Uterus (tissue), 4 donors: ENCODE measurements at places on chromosomes 2 and 18.

GRCh38 chr18:12497839-12498238 lies 90.1 kb downstream of the PRELID3A start:
- DNase-seq, result no peak

DNA sequence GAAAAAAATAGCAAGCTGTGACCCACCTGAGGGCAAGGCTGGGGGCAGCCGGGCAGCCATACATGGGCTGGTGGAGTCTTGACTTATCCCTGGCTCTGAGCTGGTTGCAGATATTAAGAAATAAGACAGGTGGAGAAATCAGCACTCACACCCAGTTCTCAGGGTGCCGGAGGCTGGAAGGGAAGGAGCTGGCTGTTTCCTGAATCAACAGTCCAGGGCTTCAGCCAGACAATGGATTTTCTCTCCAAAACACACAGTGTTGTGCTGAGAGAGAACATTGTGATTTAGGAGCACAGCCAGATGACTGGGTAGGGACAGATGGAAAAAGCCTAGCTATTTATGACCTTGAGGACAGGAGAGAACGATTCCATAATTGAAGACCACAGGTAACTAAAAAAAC lies 208.8 kb downstream of the LDLRAD4 start:
- peak; percentile 33 for DNase-seq

GRCh38 chr18:25876330-25876948 lies 214.0 kb downstream of the SS18 start:
- no peak for DNase-seq

DNA sequence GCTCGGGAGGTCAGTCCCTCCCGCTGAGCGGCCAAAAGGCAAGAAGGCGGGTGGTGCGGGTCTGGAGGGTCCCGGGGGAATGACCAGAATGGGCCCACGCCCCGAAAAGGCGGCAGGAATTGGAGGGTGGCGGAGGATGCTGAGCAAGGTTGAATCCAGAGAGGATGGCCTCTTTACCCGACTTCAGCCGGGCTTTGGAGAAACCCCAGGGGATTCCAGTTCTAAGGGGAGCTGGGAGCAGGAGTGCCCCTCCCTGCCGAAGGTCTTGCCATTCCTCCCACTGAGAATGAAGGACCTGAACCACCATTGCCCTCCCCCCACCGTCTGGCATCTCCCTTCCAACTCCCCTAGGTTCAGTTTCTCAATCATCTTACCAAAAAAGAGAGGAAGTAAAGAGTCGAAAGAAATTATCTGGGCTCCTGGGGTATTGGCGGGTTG lies 38.9 kb upstream of the ATP6V1B1 start:
- no peak for DNase-seq

GRCh38 chr2:234003972-234004617 lies 46.4 kb upstream of the SPP2 start:
- no peak for DNase-seq

DNA sequence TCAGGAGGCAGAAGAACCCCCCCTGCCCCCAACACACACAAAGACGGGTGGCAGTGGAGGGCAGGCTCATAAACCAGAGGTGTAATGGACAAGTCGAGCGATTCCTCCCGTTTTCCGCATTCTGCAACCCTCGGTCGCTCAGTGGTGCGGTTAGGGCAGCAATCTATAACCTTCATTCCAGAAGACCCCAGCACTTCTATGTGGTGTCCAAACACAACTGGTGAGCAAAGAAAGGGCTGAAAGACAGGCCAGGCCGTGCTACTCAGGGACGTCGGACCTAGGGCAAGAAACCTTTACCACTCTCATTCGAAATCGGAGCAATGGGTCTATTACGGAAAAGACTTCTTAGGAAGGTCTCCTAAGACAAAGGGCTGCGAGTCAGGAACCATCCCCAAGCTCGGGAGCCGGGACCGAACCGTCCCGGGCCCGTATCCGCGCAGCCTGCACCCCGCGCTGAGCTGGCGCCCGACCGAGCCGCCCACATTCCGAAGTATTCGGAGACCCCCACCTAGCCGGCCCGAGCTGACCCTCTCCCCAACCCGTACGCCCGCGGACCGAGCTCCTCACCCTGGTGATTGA lies 568 bp downstream of the ARL5A start:
- peak; percentile 17 for DNase-seq

GRCh38 chr2:157244691-157245090 lies 12.8 kb upstream of the GALNT5 start:
- DNase-seq, result no peak

GRCh38 chr2:46666754-46667153 lies 187.4 kb downstream of the TMEM247 start:
- no peak for DNase-seq

- DNase-seq, result no peak
Observed at GRCh38 chr18:2932247-2933181, 80.4 kb downstream of the LPIN2 start.

- peak; percentile 87 for DNase-seq
Observed at GRCh38 chr2:37916512-37917082, 8.5 kb upstream of the RMDN2 start.
